ENCODE measurements at places on chromosomes 12 and 14. TPM values are rescaled to one million over a fixed set of nuclear protein-coding genes. Genes with fewer than 3 reads are reported as not detected.

LTBP2 gene
- 1.3 TPM for total RNA-seq

PPFIA2 gene
- 0.03 TPM for total RNA-seq

- DNase-seq: no peak
Observed at GRCh38 chr12:75812271-75813018, 219.1 kb downstream of the PHLDA1 start.

- no peak for DNase-seq
Observed at GRCh38 chr12:71555191-71555590, 108.5 kb downstream of the ZFC3H1 start.

DNA sequence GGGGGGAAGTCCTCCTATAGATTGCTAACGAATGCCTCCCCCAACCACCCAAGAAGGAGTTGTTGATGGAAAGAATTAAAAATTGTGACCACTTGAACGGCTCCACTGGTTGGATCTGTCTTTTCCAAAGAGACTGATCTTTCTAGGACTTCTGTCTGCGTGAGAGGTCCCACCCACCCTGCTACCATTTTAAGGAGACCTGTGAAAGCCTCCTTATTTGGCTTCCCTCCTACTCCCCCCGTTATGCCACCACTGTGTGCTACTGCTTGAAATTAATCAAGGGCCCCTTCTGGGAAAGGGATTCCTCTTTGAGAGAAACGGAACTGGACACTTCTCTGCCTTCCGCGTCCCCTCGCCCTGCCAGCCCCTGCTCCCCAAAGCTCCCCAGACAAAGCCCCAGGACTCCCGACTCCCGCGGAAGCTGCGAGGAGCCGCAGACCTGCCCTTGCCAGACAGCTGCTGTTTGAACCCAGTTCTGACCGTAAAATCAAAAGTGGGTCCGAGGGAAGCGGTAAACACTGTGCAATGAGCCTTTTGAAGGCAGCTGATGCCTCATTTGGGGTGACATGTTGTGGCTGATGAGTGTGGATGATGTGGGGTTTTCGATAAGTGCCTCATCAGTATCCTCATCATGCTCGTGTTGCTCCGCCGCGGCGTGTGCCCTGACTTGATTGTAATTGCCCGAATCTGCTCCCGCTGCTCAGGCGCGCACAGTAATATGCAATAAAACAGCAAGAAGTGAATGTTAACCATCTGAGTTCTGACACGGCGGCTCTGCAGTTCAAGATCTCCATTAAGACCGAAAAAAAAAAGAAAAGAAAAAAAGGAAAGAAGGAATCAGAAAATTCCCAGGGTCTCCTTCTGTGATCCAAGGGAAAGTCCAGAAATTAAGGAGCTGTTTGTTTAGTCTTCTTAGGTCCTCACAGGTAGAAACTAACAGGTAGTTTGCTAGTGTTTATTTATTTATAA is 48.2 kb downstream of the MBIP start:
- no peak for DNase-seq
